HTR-8/SVneo (cell line): ENCODE measurements at places on chromosomes 3 and 15.

DNA sequence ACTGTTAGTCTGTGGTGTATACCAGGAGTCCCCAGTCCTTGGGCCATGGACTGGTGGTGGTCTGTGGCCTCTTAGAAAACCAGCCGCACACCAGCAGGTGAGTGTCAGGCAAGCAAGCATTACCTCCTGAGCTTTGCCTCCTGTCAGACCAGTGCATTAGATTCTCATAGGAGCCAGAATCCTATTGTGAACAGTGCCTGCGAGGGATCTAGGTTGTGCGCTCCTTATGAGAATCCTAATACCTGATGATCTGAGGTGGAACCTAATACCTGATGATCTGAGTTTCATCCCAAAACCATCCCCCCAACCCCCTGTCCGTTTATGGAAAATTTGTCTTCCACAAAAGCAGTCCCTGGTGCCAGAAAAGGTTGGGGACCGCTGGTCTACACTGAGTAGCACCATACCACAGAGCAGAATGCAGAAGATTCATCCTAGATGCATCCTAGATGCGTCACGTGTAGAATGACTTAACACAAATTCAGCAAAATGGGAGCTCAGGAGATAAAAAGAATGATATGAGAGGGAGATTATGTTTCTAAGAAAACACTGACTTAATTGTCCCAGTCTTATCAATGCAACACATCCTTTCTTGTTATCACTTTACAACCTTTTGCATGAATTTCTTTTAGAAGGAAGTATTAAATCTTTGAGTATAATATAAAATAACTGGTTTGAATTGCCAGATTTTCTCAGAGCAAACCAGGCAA is 28.5 kb downstream of the SELENOT start:
- no peak for DNase-seq

DNA sequence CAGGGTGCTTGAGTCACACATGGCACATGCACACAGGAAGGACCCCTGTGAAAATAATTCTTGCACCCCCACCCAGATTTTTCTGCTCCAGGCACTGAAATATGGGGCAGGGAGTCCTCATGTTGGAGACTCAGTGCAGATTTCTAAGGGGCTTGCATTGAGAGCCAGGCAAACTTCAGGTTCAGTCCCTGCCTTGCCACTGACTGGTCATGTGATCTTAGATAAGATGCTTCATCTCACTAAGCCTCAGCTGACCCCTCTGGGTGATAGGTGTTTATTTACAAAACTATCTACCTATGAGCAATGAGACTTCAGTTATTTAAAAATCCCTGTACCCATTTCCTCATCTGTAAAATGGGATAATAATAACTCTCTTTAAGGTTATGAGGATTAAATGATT is 30.1 kb upstream of the C3orf80 start:
- DNase-seq, result no peak

- no peak for DNase-seq
These were observed 727 bp downstream of the RAP2B start for GRCh38 chr3:153162513-153163392.

- DNase-seq, result no peak
These were observed 402.4 kb downstream of the RBMS3 start for GRCh38 chr3:29683018-29683993.

DNA sequence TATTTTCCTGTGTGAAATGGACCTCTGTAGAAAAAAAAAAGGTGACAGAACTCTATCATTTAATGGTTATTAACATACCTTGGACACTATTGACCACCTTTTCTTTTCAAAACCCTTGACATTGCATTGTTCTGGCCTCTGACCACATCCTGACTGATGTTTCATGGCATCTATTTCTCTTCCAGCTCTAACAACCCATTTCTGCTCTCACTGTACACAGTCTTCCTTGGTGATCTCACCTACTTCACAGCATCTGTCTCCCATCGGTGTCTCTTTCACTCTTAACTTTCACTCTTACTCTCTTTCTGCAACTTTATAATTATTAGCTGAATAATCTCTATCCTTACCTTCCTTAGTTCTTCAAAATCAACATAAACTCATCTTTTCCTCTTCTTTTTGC is 217.4 kb upstream of the CD96 start:
- DNase-seq, result no peak

DNA sequence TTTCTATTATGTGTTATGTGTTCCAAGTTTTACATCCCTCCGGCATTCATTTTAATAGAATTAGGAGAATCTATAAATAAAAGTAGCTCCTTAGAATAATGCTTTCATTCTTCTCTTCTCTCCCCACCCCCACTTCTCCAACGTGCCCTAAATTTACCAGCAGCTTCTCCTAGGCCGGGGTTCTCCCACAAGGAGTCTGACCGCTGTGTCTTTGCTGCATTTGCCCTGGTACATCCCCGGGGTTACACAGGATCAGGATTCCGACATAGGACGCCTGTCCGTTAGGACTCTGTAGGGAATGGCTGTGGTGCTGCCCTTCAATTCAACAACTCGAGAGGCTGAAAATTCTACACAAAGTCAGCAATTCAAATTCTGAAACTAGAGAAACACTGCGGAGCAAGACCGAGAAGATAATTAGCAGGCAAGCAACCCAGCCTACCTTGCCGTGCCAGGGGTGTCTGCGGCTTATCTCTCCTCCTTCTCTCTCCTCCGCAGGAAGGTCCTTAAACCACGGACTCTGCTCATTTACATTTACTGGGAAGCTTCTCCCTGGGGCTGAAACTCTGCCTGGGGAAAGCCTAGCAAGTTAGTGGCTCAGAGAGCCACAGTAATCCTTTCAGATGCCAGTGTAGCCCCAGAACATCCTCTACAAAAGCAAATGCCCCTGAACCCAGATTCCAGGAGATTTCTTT is 18.8 kb downstream of the PCSK6 start:
- DNase-seq, result no peak

DNA sequence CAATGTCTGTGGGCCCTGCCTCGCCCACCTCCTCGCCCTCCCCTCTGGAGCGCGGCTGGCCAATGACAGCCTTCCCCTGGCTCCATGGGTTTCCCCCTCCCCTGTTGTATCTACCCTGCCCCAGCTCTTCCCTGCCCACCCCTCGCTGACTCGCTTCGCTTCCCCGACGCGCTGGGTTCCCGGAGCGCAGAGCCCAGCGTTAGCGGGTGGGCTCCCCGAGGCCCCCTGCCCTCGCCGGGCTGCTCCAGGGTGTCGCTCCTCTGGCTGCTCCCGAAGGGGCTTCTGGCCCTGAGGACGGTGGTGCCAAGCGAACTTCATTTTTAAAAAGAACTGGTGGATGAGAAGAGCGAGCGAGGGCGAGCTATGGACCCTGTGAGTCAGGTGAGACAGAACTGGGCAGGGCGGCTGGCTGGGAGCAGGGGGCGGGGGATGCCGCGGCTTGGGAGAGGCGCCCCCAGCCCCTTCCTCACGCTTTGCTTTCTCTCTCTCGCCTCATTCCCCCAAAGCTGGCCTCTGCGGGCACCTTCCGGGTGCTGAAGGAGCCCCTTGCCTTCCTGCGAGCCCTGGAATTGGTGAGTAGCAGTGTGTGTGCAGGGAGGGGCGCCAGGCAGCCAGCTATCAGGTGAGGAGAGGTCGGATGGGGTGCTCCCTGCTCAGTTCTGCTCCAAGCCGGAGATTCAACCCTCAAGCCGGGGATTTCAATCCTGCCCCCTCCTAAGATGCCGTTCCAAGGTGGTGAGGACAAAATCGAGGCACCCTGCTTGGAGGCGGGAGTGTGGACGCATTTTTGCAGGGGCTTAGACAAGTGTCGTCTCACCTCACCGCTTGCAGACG is at the start of gene SYNPR:
SYNPR (plus strand) TSS at position 138 of the 834 bp plus-strand sequence.
- no peak for DNase-seq

GRCh38 chr3:12097971-12098370 is 60.7 kb downstream of the TIMP4 start:
- no peak for DNase-seq
